ENCODE measurements at places on chromosomes 5 and 9. TPM values are rescaled to one million over a fixed set of nuclear protein-coding genes. Genes with fewer than 3 reads are reported as not detected.

DNA sequence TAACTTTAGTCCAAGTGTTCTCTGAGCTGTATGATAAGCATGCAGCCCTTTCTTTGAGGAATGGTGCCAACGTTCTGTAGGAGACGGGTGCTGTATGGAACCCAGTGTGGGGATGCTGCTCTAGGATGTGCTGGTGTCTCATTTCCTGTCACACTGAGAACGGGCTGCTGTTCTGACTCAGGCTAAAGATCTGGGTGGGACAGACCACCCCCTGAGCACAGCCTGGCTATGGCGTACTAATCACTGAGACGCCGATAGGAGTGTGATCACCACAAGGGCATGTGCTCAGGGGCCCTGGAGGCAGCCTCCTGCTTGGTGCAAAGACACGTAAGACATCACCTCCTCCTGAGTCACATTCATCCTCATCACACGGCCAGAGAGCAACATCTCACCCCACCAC lies 240.4 kb downstream of the IRX2 start:
- DNase-seq: no peak

GRCh38 chr5:150993826-150994412 lies 26.5 kb upstream of the GPX3 start:
- DNase-seq: no peak

- no peak for DNase-seq
These were observed 26.2 kb upstream of the ERGIC1 start for GRCh38 chr5:172807766-172808311.

GRCh38 chr5:119346394-119346793 lies 9.4 kb upstream of the TNFAIP8 start:
- DNase-seq: no peak

- DNase-seq: no peak
These were observed 281.1 kb downstream of the FER start for GRCh38 chr5:109028608-109029299.

DNA sequence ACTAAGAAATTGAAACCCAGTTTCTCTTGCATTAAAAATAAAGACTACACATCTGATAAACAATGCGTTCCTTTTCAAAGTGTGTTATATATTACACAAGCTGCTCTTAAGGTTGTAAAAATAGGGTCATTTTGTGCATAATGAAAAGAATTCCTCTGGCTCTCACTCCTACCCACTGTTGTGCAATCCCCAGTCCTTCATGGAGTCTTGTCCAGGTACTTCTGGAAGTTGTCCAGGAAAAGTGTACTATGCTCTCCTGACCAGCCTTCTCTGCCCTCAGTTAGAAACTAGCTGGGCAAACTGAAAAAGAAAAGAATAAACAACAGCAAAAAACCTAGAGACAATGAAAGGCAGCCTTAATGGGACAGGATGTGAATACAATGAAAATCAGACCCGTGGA lies 345.5 kb upstream of the PAPPA start:
- DNase-seq: no peak

PTPRD gene
- polyA plus RNA-seq: 90.8 TPM

SPATA31D4 gene
- polyA plus RNA-seq: not detected
